ENCODE measurements at places on chromosomes 7 and 10.
A peak's percentile ranks its signal among the peaks of the same experiment; 100 is the strongest.

GRCh38 chr7:4021413-4021812, 660.7 kb upstream of the FOXK1 start:
- DNase-seq, result no peak

DNA sequence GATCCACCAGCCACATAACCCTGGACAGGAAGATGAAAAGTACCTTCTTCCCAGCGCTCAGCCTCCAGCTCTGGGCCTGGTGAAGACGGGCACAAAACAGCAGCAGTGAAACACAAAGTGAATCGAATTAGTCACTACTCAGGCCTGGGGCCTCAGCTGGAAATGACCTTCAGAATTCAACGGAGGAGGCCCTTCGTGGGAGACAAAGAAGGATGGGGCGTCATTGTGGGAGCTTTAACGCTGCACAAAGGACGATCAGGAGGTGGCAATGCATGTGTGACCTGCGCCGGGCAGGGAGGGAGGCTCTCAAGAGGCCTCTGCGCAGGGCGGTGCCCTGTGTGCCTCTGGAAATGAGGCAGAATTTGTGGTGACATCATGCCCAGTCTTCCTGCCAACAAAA, 161.9 kb downstream of the DNAJB6 start:
- DNase-seq, result peak; percentile 11

DNA sequence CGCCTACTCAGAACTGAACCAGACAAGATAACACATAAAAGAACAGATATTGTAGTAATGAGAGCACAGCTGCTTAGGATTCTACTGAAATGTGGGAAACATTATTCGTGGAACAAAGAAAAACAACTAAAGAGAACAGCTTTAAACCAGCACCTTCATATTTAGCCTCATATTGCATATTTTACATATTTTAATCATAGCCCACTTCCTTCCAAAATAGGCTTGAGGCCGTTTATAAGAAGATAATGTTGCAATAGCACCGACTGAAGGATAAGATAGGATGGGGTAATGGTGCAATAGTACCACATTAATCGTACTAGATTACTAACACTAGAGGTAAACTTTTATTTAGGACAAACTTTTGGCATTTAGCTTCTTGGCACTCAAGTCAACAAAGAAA, 71.3 kb downstream of the KCND2 start:
- DNase-seq, result no peak

GRCh38 chr10:74738985-74739567, 87.3 kb upstream of the KAT6B start:
- no peak for DNase-seq

GRCh38 chr10:14126697-14127440, 203.9 kb downstream of the FRMD4A start:
- no peak for DNase-seq

GRCh38 chr10:89308266-89308665, 6.4 kb downstream of the IFIT2 start:
- no peak for DNase-seq

- DNase-seq, result no peak
Measured at GRCh38 chr7:101952355-101953247, 135.2 kb downstream of the CUX1 start.

DNA sequence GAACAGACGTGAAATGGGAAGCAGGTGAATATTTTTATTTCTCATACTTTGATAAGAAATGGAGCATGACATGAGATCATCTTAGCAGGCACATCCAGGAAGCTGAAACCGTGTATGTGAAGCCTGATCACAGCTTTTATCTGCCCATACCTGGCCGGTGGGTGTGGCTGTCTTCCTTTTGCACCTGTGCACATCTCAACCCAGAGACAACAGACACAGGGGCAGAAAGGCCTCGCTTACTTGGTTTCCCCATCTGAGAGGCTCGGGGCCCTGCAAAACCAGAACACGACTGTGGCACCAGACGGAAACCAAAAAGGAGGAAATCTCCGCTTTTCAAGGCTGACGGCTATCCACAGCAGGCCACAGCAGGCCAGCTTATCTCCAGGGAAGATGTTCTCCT, 116.4 kb downstream of the TCERG1L start:
- DNase-seq, result no peak

GRCh38 chr10:593901-594457, 95.5 kb downstream of the DIP2C start:
- DNase-seq, result no peak

DNA sequence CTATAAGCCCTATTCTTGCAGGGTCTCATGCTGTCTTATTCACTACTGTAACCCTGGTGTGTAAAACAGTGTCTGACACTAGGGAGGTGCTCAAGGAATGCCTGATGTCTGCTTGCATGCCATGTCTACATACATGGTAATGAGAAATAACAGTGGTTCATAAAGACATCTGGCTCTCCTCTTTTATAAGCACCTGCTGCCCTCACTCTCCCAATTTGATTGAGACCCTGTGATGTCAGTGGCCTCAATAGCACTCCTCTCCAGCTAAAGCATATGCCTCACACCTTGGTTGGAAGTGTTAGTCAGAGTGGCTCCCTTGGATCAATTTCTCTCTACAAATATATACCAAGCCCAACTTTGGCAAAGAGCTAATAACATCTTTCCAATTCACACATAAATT, 30.6 kb downstream of the ANK3 start:
- no peak for DNase-seq

DNA sequence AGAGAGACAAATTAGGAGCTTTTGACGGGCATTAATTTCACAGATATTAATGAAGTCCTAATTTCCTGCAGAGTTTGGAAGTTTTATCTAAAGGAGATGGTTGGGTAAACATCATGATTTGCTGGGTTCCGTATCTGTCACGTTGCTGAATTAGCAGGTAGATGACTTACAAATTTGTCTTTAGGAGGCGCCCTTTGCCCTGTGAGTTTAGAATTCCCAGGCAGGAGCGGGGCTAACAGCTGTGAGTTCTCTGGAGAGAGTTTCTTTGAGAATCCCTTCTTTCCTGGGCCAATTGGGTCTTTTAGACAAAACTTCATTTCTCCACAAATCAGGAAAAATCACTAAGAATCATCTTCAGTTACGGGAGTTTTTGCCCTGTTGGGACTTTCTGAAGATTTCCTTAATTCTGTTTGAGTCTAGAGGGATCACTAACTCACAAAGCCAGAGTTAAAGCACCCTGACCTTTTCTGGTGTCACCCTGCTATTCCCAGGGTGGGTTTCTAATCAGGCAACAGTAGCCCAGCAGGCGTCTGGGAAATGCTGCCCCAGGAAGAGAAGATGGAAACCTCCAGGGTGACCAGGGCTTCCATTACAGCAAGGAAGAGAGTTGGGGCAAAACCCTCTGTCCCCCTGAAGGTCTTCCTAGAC, 63.7 kb downstream of the PRKCQ start:
- no peak for DNase-seq

GRCh38 chr10:70656489-70656888, 15.8 kb upstream of the ADAMTS14 start:
- DNase-seq, result no peak

- DNase-seq, result no peak
Measured at GRCh38 chr7:101330011-101330484, 8.4 kb upstream of the IFT22 start.

- DNase-seq, result no peak
Measured at GRCh38 chr7:92643821-92644220, 53.6 kb upstream of the FAM133B start.

DNA sequence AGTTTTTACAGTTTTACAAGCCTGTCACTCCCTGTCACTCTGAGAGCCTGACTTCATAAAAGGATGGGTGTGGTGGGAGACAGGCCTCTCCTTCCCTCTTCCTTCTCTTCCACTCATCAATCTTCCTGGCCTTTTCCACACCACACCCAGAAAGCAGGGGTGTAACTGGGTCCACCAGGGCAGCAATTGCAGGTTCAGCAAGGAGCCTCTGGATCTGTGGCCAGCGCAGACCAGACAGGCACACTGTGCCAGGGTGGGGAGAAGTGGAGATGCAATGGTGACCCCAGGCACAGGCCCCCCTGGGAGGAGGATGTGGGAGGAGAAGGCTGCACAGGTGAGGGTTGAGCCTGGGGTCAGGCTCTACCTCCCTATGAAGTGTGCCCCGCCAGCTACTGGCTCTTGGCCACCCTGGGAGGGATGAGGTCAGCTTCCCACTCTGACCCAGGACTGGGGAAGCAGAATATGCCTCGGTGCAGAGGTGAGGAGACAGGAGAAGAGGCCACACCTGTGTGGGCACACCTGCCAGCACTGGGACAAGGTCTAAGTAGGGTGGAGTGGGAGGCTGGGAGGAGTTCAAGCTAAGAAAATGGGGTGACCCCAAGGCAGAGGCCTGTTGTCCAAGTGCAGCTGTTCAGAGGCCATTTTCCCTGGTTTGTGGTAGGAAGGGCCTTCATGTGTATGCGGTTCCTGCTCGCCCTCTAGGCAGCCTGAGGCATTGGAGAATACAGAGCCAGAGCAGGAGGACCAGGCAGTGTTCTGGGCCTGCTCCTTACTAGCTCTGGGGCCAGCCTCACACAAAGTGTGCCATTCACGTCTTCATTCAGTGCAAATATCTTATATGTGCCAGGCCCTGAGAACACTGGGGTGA, 20.2 kb upstream of the TMEM72 start:
- DNase-seq, result peak; percentile 40

DNA sequence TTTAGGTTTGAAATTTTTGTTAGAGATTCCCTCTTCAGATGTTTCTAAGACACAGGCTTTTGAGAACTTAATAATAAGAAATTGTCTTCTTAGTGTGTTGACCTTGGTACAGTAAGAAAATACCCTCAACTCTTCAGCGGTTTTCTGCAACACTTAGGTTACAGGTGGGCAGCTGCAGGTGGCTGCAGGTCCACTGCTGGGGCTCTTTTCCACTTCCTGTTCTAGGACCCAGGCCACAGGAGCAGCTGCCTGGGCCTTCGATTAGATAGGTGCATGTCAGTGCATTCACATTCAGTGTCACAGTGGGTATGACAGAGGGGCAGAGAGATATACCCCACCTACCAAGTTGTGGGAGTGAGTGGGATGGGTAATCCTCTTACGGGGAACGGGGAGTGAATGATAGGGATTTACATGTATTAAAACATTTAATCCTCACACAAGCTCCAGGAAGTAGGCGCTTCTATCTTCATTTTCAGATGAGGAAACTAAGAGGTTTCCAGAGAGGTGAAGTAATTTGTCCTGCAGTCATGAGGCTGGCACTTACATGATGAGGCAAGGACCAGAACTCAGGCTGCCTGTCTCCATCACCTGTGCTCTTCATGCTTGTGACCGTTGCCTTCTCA, 20.2 kb upstream of the SUV39H2 start:
- DNase-seq, result no peak

DNA sequence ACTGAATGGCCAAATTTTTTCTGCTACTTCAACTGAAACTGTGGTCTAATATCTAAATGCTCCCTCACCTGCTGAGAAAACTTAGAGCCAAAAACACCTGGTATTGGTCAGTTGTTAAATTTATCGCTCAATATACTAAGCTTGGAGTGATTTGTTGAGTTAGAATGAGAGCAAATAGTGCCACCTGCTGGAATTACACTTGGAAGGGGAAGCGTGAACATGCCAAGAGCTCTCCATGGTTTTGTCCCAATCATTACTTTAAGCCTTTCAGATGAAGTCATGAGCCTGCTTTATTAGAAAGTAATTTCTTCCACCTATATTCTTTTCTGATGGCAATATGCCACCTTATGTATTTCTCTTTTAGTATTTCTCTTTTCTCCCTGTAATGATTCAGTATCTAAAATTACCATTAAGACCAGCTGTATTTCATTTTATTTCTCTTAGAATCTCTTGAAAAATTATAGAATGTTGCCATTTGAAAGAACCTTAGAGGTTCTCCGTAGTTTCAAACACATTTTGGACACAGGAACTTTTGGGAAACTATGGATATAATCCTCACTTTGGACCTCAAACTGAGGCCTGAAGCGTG, 447.8 kb upstream of the C7orf33 start:
- no peak for DNase-seq

DNA sequence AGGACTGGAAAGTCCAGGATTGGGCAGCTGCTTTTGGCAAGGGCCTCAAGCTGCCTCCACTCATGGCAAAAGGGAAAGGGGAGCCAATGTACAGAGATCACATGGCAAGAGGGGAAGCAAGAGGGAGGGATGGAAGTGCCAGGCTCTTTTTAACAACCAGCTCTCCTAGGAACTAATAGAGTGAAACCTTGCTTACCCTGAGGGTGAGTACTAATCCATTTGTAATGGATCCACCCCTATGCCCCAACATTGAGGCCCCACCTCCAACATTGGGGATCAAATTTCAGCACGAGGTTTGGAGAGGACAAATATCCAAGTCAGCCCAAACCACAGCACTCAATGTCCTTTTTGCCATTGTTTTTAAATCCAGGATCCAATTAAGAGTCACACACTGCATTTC, 12.5 kb downstream of the HABP2 start:
- DNase-seq, result no peak

DNA sequence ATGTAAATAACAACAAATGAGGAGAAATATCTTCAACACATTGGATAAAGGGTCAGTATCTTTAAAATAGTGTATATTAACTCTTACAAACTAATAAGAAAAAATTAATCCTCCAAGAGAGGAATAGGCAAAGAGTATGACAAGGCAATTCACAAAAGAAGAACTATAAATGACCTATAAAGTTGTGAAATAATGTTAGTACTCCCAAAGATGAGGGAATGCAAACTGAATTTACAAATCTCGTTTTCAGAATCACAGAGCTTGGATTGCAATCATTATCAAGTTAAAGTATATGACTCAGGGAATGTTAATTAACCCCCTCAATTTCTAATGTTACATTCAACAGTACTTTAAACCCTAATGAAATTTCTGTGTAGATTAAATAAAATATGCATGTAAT, 87.3 kb upstream of the TARP start:
- no peak for DNase-seq

GRCh38 chr10:92855560-92855959, 7.2 kb downstream of the EXOC6 start:
- DNase-seq, result no peak

- DNase-seq, result no peak
Measured at GRCh38 chr7:121480058-121480457, 84.0 kb upstream of the FAM3C start.

- DNase-seq, result no peak
Measured at GRCh38 chr7:95871075-95871848, 98.9 kb downstream of the DYNC1I1 start.

DNA sequence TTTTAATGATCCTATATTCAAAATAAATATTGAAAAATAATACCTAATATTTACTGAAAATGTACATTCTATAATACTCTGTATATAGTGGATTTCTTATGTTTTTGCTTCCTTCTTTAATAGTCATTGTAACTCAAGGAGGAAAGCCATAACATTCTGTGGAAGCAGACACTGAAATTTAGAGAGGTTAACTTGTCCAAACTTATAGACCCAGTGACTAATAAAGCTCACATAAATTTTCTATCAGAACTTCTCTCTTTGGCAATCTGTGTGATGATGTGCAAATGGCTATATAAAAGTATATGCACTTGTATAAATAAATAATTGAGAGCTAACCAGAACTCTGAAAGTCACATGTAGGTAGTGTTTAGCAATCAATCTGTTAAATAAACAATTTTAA, 26.1 kb downstream of the GNAT3 start:
- no peak for DNase-seq

DNA sequence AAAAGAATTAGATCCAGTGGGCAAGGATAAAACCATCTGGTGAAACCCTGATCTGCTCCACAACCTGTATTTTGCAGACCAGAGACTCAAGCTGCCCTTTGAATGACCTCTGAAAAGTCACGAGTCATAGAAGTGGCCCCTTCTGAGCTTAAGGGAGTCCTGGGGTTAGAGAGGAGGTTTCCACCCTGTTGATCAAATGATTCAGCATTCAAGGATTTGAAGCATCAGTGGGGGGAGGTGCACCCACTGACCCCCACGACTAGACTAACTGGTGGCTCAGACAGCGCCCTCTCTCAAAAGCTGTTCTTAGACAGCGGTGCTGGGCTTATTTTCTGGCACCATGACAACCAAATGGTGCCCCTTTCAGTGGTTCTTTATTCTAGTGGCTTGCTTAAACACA, 44.3 kb downstream of the PLCE1 start:
- DNase-seq, result no peak

GRCh38 chr7:935874-936385, 18.6 kb downstream of the ADAP1 start:
- no peak for DNase-seq

Measured in right forelimb (tissue), 1 donor.